ENCODE measurements at places on chromosomes 12 and 14.

- no peak for DNase-seq
These were observed 12.2 kb downstream of the SLC7A7 start for GRCh38 chr14:22802860-22803686.

- no peak for DNase-seq
These were observed 202.6 kb upstream of the AVPR1A start for GRCh38 chr12:63353559-63353958.

GRCh38 chr12:62403031-62403430, 63.6 kb upstream of the MON2 start:
- no peak for DNase-seq

GRCh38 chr12:9344541-9344940, 136.3 kb upstream of the PZP start:
- DNase-seq, result no peak

GRCh38 chr12:49934505-49934904, 16.0 kb upstream of the AQP2 start:
- DNase-seq, result no peak

- DNase-seq, result peak; percentile 83
These were observed 8.1 kb upstream of the LHX5 start for GRCh38 chr12:113479590-113480335.

- no peak for DNase-seq
These were observed 48.1 kb downstream of the ADCK1 start for GRCh38 chr14:77848031-77848430.

- no peak for DNase-seq
These were observed 105.2 kb upstream of the GPHB5 start for GRCh38 chr14:63423889-63424288.

DNA sequence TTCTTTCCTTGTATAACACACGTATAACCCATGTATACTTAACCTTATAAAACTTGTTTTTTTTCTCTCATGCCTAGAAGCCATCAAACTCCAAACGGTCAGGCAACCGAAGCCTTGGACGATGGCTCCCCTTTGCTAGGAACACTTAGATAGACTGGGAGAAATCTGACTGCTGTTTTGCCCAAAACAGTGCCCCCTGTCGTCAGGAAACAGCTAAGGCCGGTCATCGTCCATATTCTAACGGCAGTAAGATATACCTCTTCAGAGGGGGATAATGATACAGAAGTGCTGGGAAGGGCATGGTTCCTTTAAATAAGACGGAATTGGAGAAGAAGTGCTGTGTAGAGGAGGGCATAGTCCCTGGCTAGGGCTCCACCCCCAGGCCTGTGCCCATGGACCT, 130.5 kb downstream of the SLC41A2 start:
- no peak for DNase-seq

DNA sequence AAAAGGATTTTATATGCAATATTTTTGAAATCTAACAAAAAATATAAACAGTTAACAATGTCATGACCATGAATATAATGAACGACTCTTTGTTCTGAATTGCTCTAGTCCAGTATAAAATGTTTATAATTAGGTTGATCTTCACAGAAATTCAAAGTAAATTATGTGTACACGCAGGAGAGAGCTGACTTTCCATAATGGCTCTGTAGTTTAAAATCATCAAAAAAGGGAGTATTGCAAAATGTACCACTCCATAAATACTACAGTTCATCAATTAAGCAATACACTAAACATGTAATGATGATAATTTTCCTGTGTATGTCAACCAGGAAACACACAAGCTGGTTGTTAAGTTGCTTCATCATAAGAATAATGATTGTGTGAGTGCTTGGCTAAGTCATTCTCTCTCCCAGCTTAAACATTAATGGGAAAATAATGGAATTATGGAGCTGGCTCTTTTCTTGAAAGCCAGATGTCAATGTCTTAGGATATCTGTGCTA, 189.5 kb upstream of the PLEKHG7 start:
- DNase-seq, result no peak

- no peak for DNase-seq
These were observed 52.4 kb downstream of the BCL2L14 start for GRCh38 chr12:12123036-12123604.

- DNase-seq, result no peak
These were observed 16.3 kb downstream of the C2CD5 start for GRCh38 chr12:22527999-22528398.

DNA sequence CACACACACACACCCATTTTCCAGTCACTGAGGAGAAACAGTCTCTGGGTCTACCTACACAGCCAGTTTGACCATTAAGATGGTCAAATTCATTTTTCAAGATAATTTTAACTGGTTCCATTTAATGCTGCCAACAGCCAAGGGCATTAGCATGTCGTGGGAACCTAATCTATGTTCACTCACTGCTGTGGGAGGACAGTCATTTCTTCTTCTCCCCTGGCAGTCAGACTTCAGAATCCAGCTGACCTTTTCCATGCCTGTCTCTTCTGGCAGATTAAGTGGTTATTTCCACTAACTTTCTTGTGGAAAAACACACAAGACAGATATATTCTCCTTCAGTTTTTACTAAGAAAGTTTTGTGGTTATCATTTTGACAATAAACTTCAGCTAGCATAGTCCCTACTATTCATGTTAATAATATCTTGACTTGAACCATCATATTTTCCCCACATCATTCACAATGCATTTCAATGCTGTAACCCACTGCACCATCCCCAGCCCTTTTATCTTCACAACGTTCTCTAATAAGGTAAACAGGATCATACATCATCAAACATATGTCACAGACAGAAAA, 82.2 kb downstream of the DAD1 start:
- no peak for DNase-seq

- no peak for DNase-seq
These were observed 973 bp downstream of the P2RX2 start for GRCh38 chr12:132619386-132620112.

- DNase-seq, result no peak
These were observed 299.0 kb upstream of the E2F7 start for GRCh38 chr12:77364400-77364799.

GRCh38 chr14:103002578-103003350, 54.6 kb downstream of the CDC42BPB start:
- DNase-seq, result no peak

- DNase-seq, result peak; percentile 87
These were observed 9.0 kb downstream of the RPS6KL1 start for GRCh38 chr14:74913986-74914573.

- no peak for DNase-seq
These were observed 5.9 kb downstream of the FGF6 start for GRCh38 chr12:4439736-4440135.

Data from HuH-7 (cell line).